ENCODE measurements at places on chromosomes 6 and 20.

- peak; percentile 64 for DNase-seq
Observed at GRCh38 chr6:129980821-129981220, 37.6 kb upstream of the L3MBTL3 start.

GRCh38 chr6:90612313-90612680 lies 25.4 kb upstream of the MAP3K7 start:
- DNase-seq, result no peak

- no peak for DNase-seq
Observed at GRCh38 chr6:106533054-106533453, 96.2 kb downstream of the RTN4IP1 start.

DNA sequence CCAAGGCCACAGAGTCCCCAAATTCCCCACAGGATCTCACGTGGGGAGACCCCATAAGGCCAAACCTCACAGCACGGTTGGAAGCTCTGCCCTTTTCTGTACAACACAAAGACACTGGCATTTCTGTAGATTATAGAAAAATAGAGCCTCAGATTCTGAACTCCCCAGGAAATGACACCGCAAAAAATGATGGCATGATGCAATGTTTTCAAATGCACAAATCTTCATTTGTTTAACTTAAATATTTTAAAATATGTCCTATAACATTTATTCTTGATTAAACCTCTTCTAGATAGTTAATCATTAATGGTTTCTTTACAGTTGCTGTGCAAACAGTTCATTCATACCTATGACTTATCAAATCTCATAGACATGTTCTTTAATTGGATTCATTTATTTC lies 33.8 kb downstream of the SIM1 start:
- no peak for DNase-seq

- peak; percentile 23 for DNase-seq
Observed at GRCh38 chr6:158646023-158646910, 1.7 kb upstream of the DYNLT1 start.

DNA sequence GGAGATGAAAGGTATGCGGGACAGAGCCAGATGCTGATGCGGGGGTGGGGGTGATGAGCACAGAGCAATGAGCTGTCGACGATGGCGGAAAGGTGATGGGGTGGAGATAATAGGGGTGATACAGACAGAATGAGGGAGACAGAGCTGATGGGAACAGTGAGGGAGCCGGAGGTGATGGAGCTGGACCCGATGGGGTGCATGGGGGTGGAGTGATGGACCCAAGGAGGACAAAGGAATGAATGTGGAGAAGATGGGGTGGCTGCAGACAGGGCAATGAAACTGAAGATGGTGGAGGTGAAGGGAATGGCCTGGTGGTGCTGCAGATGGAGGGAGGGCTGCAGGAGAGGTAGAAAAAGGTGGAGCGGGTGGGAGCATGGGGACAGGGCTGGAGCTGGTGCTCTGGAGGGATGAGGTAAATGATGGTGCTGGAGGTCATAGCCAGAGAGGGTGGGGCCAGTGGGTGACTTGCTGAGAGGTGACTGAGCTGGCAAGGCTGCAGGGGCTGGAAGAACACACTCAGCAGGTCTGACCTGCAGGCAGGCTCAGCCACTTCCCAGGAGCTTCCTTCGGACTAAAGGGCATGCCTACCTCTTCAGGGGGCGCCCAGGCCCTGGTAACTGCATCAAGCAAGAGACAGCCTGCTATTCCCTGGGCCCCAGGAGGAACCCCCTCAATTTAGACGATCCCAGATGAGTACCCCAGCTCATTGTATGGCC lies 6.0 kb upstream of the FOXS1 start:
- DNase-seq, result no peak

DNA sequence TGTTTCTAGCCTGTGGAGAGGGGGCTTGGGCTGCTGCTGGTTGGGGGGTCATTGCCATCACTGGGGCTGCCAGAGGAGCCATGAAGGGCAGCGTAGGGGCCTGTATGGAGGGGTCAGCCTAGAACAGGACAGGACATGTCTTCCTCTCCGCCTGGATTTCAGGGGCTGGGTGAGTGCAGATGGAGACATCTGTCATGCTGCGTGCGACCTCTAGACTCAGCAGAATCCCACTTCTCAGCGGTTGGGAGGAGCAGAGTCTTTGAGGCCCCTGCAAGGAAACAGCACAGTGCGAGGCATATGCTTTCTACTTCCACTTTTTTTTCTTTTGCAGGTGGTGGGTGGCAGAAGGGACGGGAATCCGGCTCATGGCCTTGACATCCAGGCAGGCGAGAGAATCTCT lies 67.9 kb downstream of the EZR start:
- no peak for DNase-seq

DNA sequence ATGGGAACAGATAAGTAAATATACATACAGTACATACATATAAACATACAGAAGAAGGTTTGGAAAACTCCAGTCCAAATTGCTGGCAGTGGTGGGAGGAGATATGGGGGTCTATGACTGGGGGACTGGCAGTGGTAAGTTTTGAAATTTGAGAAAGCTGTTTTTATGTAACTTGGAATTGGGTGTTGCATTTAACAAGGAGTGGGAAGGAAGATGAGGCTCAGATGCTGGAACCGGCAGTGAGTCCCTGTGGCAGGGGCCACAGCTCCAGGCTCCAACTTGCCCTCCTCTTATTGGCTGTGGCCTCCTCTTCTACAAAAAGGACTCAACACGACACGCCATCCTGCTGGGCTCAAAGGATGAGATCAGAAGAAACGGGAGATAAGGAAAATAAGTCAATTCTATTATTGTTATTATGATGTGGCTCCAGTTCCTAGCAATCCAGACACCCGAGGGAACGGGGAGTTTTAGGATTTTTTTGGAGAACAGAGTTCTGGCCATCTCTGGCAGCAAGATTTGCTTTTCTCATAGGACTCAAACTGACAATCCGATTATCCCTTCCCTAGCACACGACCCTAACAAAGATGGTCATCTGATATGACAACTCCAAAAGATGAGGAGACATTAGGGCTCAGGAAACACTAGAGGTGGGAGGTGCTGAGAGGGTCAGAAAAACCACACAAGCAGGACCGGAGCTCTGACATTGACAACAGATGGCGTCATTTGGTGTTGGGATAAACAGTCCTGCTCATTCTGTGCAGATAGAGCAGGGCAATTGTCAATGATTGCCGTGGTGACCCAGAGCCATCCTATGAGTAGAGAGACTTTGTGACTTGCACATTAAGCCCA lies 6.0 kb upstream of the TGM2 start:
- DNase-seq, result peak; percentile 68

- peak; percentile 79 for DNase-seq
Observed at GRCh38 chr6:153727885-153728284, 311.2 kb upstream of the OPRM1 start.

DNA sequence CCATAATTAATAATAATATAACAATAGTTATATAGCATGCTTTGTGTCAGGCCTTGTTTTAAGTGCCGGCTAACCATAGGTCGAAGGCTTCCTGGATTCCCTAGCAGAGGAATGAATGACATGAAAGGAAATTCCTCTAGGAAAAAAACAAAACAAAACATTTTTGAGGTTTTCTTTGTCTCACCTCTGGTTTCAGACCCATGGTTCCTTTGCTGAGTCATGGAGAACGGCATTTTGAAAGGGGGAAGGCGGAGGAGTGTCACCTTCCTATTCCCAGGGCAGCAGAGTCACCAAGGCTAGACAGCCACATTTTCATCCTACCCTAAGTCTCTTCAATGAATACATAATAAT lies 25.3 kb upstream of the CCND3 start:
- peak; percentile 91 for DNase-seq

GRCh38 chr6:140079328-140079727 lies 704.9 kb upstream of the CITED2 start:
- DNase-seq, result no peak

- DNase-seq, result no peak
Observed at GRCh38 chr6:39243809-39244208, 14.5 kb upstream of the KCNK5 start.

- no peak for DNase-seq
Observed at GRCh38 chr6:39263303-39264037, 34.2 kb upstream of the KCNK5 start.

DNA sequence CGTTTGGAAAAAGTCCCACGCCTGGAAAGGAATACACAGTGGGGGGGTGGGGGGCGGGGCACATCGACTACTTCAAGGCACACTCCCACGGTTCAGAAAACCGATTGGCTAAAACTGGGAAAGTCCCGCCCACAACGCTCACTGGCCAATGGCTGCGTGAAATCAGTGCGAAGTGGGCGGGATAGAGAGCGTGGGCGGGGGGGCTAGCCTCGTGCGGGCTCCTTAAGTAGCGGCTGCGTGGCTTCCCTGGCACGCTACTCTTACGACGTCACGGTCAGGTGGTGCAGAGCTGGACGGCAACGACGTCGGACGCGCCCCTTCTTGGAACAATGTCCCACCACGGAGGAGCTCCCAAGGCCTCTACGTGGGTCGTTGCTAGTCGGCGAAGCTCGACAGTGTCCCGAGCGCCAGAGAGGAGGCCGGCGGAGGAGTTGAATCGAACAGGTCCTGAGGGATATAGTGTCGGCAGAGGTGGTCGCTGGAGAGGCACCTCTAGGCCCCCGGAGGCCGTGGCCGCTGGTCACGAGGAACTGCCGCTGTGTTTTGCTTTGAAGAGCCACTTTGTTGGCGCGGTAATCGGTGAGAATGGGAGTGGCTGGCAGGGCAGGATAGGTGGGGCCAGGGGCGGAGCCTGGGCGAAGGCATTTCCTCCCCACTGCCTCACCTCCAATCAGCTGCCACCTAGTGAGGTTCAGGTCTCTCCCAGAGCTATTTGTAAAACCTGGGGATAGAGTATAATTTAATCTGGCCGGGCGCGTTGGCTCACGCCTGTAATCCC lies at the start of gene DDX43:
TSS of gene DDX43 (plus strand) at position 252 of the 778 bp plus-strand sequence. CDS start at position 330, 78 bp downstream.
- DNase-seq, result no peak

DNA sequence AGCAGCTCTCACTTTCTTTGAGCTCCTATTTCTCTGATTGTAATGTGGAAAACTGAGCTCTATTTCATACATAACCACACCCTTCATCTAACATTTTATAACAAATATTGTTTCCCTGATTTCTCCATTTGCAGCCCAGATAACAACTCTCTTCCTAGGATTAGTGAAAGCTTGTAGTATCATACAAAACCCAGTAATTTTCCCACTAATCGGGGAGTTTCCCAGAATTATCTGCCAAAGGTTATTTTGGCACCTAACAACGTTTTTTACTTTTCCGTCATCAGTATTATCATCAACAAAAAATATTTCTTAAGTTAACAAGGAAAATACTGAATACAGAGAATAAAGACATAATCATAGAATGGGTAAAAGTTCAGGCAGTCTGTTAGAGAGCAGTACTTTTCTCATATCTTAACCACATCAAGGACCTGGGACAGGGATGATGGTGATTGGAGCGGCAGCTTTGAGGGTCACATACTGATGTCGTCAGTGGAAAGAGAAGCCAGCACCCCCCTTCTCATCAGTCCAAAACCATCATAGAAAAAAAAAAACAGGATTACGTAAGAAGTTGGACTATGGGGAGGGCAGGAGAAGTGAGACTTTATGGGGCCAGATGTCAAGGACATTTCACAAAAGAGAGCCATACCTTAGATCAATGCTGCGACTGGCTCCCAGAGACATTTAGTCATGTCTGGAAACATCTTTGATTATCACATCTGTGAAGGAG lies 166.1 kb upstream of the TNFAIP3 start:
- DNase-seq, result no peak

- DNase-seq, result no peak
Observed at GRCh38 chr6:170058878-170059485, 231.9 kb downstream of the DLL1 start.

- DNase-seq, result no peak
Observed at GRCh38 chr6:31717499-31718222, 2.5 kb downstream of the LY6G6D start.

GRCh38 chr6:155782739-155783459 lies 327.3 kb upstream of the NOX3 start:
- DNase-seq, result peak; percentile 40

- peak; percentile 51 for DNase-seq
Observed at GRCh38 chr6:148548065-148548748, 198.6 kb upstream of the UST start.

GRCh38 chr6:35727231-35727934 lies 9.4 kb upstream of the ARMC12 start:
- peak; percentile 73 for DNase-seq

DNA sequence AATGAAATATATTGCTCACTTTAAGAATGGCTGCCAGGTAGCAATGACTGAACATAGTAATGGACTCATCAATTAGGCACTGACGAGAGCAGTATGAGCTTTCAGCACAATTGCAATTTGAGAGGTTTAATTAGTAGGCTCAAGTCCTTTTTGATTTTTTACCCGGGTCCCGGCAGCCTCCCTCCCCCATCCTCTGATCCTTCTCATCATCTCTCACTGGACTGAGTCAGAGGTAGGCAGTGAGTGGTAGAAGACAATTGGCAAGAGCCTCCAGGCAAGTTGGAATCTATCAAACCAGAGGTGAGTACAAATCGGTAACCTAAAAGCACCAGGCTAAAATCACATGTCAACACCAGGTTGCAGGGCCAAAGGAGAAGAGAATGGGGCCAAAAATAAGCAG lies 107.9 kb downstream of the DCDC2 start:
- DNase-seq, result no peak

DNA sequence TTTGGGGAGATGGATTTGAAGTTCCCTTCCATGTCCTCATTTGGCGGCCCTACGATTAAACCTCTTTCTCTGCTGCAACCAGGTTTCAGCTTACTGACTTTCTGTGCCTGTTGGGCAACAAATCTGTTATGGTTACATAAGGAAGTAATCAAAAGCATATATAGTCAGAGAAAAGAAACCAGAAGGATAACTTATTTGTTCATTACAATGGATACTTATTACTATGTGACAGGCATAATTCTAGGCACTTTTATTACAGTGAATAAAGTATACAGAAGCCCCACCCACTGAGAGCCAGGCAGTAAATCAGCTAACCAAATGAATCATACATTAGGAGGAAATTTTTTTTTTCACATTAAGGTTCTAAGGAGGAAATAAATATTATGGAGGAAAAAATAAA lies 9.6 kb upstream of the TRIM31 start:
- no peak for DNase-seq

GRCh38 chr20:32216179-32217142 lies 8.8 kb downstream of the POFUT1 start:
- DNase-seq, result no peak

DNA sequence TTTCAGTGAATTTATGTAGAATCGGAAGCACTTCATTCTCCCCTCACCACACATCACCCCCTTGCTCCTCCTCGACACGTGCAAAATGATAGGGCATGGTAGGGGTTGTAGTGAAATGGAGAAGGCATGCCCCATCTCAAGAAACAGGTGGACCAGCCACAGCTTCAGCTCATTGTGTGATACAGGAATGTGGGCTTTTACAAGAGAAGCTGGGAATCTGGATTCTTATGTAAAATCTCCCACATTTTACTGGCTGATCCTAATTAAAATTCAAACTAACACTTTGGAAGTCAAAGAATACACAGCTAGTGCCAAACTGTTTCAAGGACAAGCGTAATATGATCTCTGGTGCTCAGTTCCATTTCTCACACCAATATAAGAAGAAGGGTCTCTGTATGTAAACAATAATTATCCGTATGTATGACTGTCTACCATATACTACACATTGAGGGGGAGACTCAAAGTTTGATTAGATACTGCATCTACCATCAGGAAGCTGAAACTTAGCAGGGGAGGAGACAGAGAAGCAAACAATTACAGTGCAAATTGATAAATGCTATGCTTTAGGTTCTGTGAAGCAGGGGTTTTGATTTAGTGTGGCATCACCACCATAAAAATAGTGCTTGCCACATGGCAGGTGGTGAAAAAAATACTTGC lies 24.3 kb upstream of the KIAA0408 start:
- no peak for DNase-seq

GRCh38 chr6:121351916-121352315 lies 17.6 kb upstream of the TBC1D32 start:
- no peak for DNase-seq
